Right cardiac atrium (tissue), 5 donors: ENCODE measurements at places on chromosomes 3 and 15. TPM values are rescaled to one million over a fixed set of nuclear protein-coding genes. Genes with fewer than 3 reads are reported as not detected.

The IP6K1 gene
- polyA plus RNA-seq, result 14.6 TPM

- DNase-seq, result no peak
Measured at GRCh38 chr3:64047787-64048186, 24.5 kb upstream of the PSMD6 start.

The CILP gene
- polyA plus RNA-seq, result 1.3 TPM

- DNase-seq, result no peak
Measured at GRCh38 chr15:51144021-51144532, 49.4 kb upstream of the TNFAIP8L3 start.

- DNase-seq, result no peak
Measured at GRCh38 chr15:66131831-66132230, 121.7 kb downstream of the MEGF11 start.

The CCK gene
- not detected for polyA plus RNA-seq

- no peak for DNase-seq
Measured at GRCh38 chr3:20583648-20584047, 397.6 kb upstream of the SGO1 start.

- DNase-seq, result no peak
Measured at GRCh38 chr3:126852511-126852910, 130.4 kb upstream of the PLXNA1 start.

GRCh38 chr3:160544844-160545503, 20.4 kb downstream of the KPNA4 start:
- no peak for DNase-seq

The ERICH6 gene
- not detected for polyA plus RNA-seq

The CLDN18 gene
- polyA plus RNA-seq, result 0.84 TPM

- DNase-seq, result no peak
Measured at GRCh38 chr3:10869460-10869859, 53.4 kb downstream of the SLC6A11 start.

The KCNAB1 gene
- polyA plus RNA-seq, result 1.6 TPM

- DNase-seq, result peak; percentile 77
Measured at GRCh38 chr3:53194210-53195065, 33.4 kb downstream of the PRKCD start.

GRCh38 chr15:38205526-38206272, 46.9 kb upstream of the SPRED1 start:
- DNase-seq, result no peak

- no peak for DNase-seq
Measured at GRCh38 chr3:152105446-152105845, 163.3 kb upstream of the MBNL1 start.

The CLDN16 gene
- polyA plus RNA-seq, result 0.05 TPM

DNA sequence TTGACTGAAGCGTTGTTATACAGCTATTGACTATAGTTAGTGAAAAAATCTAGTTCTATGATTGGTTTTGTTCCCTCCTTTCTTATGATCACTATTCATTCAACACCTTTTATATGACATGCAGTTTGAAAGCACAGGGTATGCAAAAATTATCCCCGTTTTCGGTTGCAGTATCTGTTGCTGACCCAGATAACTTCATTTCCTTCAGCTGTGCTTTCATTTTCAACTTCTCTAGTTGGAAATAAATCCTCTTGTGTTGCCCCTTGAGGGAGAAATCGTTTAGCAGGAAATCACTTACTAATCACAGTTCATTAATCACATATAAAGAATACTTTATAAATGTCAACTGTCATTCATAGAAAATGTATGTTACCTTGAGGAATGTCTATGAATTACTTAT, 55.1 kb downstream of the MBNL1 start:
- no peak for DNase-seq

The OTOL1 gene
- not detected for polyA plus RNA-seq

GRCh38 chr3:143203848-143204247, 84.3 kb downstream of the CHST2 start:
- no peak for DNase-seq

The FGF12 gene
- 230 TPM for polyA plus RNA-seq

- DNase-seq, result no peak
Measured at GRCh38 chr3:62048577-62048976, 324.8 kb downstream of the FEZF2 start.

DNA sequence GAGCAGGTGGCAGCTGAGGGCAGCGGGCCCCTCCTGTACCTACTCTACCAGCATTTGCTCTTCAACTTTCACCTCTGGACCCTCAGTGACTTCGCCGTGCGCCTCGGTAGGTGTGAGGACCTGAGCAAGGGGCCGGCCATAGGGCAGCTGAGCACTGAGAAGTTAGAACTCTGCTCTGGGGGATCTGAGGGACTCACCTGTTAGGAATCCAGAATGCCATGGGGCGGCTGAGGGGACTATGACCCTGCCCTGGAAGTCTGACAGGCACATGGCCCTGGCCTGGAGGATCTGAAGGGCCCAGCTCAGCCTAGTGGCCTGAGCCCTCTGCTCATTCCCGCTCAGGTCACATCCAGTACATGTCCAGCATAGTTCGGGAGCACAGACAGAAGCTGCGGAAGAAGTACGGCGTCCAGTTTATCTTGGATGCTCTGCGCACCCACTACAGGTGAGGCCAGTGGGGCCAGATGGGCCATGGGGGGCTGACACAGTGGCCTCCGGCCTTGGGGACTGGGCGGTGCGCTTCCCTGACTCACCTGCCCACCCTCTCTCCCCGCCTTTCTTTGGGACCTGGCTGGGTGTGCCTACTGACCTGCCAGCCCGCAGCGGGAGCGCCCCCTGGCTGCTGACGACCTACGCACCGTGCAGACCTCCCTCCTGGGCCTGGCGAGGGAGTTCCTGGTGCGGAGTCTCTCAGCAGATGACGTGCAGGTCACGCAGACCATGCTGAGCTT, 18.8 kb downstream of the NBEAL2 start:
- DNase-seq, result peak; percentile 91

DNA sequence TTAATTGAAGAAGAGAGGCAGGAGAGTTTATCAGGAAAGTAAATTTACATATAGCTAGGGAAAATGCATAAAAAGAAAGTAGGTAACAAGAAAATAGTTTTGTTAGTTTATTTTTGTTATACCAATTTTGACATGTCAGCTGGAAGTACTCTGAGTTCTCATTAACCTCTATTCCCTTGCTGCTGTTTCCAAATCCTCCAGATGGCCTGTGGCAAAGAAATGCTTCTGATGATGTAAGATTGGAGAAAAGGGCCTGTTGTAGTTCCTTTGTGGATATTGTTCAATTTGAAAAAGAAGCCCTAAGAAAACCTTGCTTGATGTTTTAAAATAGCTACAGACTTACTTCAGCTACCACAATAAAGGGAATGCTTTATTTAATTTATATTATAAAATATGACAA, 192.9 kb upstream of the SLITRK3 start:
- DNase-seq, result no peak

The P2RY1 gene
- 1.1 TPM for polyA plus RNA-seq

- DNase-seq, result no peak
Measured at GRCh38 chr3:184514171-184514490, 47.5 kb upstream of the EPHB3 start.

GRCh38 chr15:85997618-85998017, 82.1 kb upstream of the AGBL1 start:
- no peak for DNase-seq

GRCh38 chr3:44080474-44081072, 161.1 kb upstream of the TOPAZ1 start:
- DNase-seq, result no peak

The AHSG gene
- 0.05 TPM for polyA plus RNA-seq

The FOXB1 gene
- not detected for polyA plus RNA-seq

- DNase-seq, result no peak
Measured at GRCh38 chr3:48369693-48370332, 2.2 kb upstream of the FBXW12 start.

GRCh38 chr3:194687638-194688199, 2.0 kb downstream of the FAM43A start:
- peak; percentile 86 for DNase-seq

The MUC4 gene
- 0.02 TPM for polyA plus RNA-seq

- DNase-seq, result no peak
Measured at GRCh38 chr3:194407423-194407822, 8.4 kb upstream of the GP5 start.

GRCh38 chr15:55394694-55395093, 13.5 kb downstream of the CCPG1 start:
- no peak for DNase-seq

The ZNF197 gene
- 6.7 TPM for polyA plus RNA-seq

The GOLGA6L6 gene
- polyA plus RNA-seq, result not detected

The LRRC31 gene
- polyA plus RNA-seq, result not detected

GRCh38 chr3:67094774-67095173, 96.7 kb downstream of the KBTBD8 start:
- DNase-seq, result no peak

DNA sequence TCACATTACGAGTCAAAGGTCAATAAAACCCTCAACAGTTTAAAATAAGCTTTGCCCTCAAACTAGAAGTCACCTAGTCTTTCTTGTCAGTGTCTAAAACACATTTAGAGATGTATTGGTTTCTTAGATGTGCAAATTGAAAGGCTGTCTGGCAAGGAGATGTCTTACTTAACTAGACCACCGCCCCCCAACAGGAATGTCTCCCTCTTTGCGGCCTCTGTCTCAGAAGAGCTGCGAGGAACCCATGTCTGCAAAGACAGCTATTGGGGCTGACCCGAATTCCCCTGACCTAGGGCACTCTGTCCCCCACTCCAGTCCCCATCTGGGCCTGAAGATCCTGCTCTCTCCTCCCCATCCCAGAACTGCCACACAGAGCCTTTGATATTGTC, 46.3 kb downstream of the ZIC4 start:
- DNase-seq, result no peak

GRCh38 chr15:53791581-53791980, 32.1 kb upstream of the WDR72 start:
- no peak for DNase-seq

The LOXL1 gene
- 29.8 TPM for polyA plus RNA-seq

DNA sequence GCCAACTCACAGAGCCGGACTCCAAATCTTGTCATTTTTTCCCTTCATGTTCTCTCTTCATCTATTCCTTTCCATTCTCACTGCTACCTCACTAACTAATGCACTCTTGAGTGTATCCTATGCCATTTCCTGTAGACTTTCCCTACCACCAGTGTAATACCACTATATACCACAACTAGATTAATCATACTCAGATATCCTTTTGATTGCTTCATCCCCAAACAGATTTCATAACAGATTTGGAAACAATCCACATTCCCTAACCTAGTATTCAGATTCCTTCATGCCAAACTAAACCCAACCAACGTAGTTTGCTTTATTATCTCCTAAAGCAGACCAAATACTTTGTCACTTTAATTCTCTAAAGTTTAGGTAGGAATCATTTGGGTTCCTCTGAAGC, 2.6 kb upstream of the PLOD2 start:
- no peak for DNase-seq

- no peak for DNase-seq
Measured at GRCh38 chr3:105862217-105862616, 6.6 kb downstream of the CBLB start.

GRCh38 chr3:76097589-76097969, 312.2 kb upstream of the ZNF717 start:
- DNase-seq, result no peak

DNA sequence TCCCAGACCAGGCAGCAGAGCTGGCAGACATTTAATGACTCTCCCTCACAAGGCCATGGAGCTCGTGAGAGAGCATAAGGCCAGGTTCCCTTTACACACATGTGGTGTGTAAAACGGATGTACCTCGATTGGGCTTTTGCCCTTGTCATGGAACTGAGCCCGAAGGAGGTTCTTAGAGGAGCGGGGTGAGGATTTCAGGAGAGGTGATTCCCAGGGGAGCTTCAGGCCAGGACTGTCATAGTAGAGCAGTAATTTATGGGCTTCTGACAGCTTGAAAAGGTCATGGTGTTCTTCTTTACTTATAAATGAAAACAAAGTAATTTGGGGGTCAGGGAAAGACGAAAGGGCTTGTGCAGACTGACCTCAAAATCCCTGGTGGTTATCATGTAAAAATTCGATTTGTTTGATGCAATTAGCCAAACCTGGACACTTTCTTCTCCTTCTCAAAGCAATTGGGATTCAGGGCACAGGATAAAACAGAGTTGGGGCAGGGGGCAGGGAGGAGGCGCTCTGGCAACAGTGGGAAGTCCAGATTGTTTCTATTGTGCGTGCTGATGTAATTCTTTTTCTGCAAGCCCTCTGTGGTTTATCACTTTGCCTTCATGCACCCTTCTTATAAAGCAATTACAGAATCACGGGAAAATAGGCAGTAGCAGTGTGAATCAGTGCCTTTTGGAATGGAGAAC, 51.0 kb downstream of the CACNA1D start:
- no peak for DNase-seq

The IL17RC gene
- 40.4 TPM for polyA plus RNA-seq

DNA sequence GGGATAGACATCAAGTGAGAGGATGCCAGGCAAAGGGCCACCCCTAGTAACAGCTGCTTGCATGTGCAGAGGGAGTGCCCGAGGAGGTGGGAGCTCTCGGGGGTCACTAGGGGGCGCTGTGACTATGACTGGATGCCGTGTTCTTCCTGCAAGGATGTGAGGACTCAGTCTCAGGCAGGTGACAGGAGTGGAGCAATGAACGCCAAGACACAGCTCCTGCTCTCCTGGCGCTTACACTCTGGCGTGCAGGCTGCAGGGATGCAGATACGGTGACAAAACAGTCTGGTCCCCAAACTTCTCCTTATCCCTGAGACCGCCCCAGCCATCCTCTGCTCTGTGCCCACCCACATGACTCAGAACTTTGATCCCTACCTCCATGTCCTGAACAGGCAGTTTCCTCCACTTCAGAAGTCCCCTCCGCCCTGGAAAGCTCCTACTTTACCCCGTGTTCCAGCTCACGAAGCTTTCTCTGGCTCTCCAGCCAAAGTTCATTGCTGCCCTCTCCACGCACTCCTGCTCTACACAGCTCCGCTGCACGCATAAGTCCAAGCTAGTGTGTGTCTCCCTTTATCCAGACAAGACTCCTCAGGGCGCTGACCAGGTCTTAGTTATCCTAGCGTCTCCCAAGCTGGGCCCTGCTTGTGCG, 14.7 kb downstream of the RHOV start:
- DNase-seq, result peak; percentile 67

DNA sequence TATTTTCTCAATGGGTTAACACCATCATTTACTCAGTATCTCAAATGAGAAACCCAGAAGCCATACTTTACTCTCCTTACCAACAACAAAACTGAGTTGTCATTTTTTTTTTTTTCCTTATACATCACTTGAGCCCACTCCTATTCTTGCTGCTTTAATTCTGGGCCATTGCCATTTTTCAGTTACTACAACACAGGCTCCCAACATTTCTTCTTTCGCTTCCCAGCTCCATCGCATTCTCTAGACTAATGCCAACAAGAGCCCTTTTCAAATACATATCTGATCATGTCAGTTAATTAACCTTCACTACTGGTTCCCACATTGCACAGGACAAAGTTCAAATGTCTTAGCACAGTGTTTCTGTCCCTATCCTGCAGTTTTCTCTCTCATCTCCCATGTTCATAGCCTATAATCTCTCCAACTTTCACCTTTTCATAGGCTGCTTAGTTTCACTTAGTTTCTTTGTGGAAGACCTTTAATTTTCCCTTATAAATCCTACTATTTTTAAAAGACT, 22.5 kb upstream of the ANXA2 start:
- DNase-seq, result no peak

DNA sequence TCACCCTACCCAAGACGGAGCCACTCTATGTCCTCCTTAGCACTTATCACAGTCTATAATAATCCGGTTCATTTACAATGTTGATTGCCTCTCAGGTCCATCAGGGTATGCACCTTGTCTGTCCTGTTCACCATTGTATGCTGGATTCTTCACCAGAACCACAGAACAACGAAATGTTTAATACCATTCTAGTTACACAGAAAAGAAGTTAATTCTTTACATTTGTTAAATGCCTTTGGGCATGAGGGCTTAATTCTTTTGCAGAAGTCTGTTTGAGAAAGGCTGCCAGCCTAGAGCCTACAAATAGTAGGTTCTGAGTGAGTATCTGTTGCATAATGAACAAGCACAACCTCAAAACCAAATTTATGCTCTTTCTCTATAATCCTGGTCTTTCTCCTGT, 22.6 kb downstream of the TTC23 start:
- DNase-seq, result no peak

The WWTR1 gene
- 23.0 TPM for polyA plus RNA-seq
